Activated CD8-positive, alpha-beta T cell treated with anti-CD3 and anti-CD28 coated beads for 36 hours (primary cell): ENCODE measurements at places on chromosomes 1 and 21. TPM values are rescaled to one million over a fixed set of nuclear protein-coding genes. Genes with fewer than 3 reads are reported as not detected.

GRCh38 chr1:57420981-57421785, 2.7 kb downstream of the DAB1 start:
- H3K27me3 ChIP-seq: peaks cover 54% of the 10 kb centered on the region
- H3K36me3 ChIP-seq: no peaks in the 10 kb centered on the region
- H3K27ac ChIP-seq: no peak overlapping the region
- DNase-seq: no peak
- H3K4me3 ChIP-seq: no peak overlapping the region

- H3K4me1 ChIP-seq: no peaks in the 10 kb centered on the region
- H3K36me3 ChIP-seq: no peaks in the 10 kb centered on the region
- no peak overlapping the region for H3K27ac ChIP-seq
- peaks cover 12% of the 10 kb centered on the region for H3K27me3 ChIP-seq
- no peak overlapping the region for H3K4me3 ChIP-seq
These were observed 119.3 kb upstream of the BACE2 start for GRCh38 chr21:41048623-41049022.

ABCG1 gene
- 12.1 TPM for total RNA-seq

C4BPA gene
- not detected for total RNA-seq

DNA sequence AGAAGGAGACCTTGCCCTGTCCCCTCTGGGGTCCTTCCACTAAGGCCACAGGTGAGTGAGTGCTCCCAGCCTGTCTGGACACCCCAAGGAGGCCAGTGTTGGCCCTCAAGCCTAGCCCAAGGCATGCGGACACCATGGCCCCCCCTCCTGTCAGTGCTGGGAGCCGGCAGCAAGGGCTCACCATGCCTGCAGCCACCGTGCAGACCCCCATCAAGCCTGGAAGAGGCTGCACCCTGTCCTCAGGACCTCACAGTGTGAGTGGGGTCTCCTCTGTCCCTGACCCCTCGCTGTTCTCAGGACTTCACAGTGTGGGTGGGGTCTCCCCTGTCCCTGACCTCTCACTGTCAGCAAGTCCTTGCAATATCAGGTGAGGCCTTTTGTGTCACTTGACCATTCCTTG, 33.2 kb upstream of the PRSS38 start:
- H3K4me1 ChIP-seq: peaks cover 12% of the 10 kb centered on the region
- no peak for DNase-seq
- no peak overlapping the region for H3K4me3 ChIP-seq
- peaks cover 4% of the 10 kb centered on the region for H3K27me3 ChIP-seq
- H3K36me3 ChIP-seq: no peaks in the 10 kb centered on the region

DNA sequence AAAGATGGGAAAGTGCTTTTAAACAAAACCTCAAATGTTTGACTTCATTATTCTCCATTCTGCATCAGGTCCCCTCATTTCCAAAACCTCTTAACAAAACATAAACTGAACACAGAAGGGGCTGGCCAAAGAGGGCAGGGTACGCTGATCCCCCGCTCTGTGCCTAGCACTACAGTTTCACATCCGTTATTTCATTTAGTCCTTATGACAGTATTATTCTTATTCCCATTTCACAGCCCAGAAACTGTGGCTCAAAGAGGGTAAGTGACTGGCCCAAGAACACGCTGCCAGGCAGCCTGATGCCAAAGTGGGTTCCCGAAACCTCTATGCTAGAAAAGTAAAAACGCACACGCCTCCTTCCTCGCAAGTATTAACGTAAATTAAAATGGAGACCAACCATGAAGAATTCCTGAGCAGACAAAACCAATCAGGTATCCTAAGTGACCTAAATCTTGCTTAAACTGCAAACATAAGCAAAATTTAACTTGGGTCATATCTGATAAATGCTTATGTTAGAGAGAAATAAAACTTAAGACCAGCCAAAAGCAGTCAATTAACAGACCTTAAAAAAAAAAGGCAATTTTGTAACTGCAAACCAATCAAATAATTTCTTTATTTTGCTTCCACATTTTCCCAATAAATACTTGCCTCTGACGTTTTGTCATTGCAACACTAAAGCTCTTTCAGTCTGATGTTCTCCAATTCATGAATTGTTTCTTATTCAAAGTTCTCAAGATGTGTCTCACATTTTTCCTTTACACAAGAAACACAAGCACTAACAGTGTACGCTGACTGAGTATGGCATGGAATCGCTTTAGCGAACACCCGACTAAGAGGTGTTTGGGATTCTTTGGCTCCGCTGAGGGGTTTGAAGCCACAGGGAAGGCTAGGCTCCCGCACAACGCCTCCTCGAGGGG, 653 bp downstream of the CASP9 start:
- no peaks in the 10 kb centered on the region for H3K36me3 ChIP-seq
- H3K27ac ChIP-seq: peak overlapping the region; percentile 98
- DNase-seq: no peak
- H3K4me1 ChIP-seq: peaks cover 40% of the 10 kb centered on the region

GRCh38 chr1:53264048-53264447, 25.7 kb upstream of the MAGOH start:
- H3K4me3 ChIP-seq: no peak overlapping the region
- H3K36me3 ChIP-seq: peaks cover 57% of the 10 kb centered on the region
- H3K4me1 ChIP-seq: no peaks in the 10 kb centered on the region
- H3K27ac ChIP-seq: no peak overlapping the region
- DNase-seq: no peak

DNA sequence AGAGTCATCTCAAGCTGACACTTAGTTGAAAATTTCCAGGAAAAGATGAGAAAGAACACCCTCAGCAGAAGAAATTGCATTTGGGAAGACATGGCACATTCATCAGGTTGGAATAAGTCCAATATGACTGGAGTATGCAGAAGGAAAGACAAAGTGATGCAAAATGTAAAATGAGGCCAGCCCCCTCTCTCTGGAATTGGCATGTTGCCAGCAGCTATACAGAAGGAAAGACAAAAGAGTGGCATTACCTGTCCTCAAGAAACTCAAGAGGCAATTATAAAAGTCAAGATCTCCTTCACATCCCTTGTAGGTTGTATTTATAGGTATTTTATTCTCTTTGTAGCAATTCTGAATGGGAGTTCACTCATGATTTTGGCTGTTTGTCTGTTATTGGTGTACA, 426.3 kb downstream of the AGBL4 start:
- no peak overlapping the region for H3K4me3 ChIP-seq
- no peak overlapping the region for H3K27ac ChIP-seq
- no peak for DNase-seq
- peaks cover under 1% of the 10 kb centered on the region for H3K27me3 ChIP-seq

- H3K27ac ChIP-seq: no peak overlapping the region
- H3K36me3 ChIP-seq: no peaks in the 10 kb centered on the region
- DNase-seq: no peak
- peaks cover 22% of the 10 kb centered on the region for H3K27me3 ChIP-seq
These were observed 349.4 kb downstream of the DUSP10 start for GRCh38 chr1:221392453-221392852.

HEYL gene
- not detected for total RNA-seq

- H3K36me3 ChIP-seq: peaks cover 11% of the 10 kb centered on the region
- peaks cover 76% of the 10 kb centered on the region for H3K4me1 ChIP-seq
- peak; percentile 72 for DNase-seq
- no peak overlapping the region for H3K4me3 ChIP-seq
- H3K27ac ChIP-seq: peak overlapping the region; percentile 78
These were observed 50.6 kb downstream of the RPS6KA1 start for GRCh38 chr1:26580116-26580515.

LCE2B gene
- not detected for total RNA-seq

DNA sequence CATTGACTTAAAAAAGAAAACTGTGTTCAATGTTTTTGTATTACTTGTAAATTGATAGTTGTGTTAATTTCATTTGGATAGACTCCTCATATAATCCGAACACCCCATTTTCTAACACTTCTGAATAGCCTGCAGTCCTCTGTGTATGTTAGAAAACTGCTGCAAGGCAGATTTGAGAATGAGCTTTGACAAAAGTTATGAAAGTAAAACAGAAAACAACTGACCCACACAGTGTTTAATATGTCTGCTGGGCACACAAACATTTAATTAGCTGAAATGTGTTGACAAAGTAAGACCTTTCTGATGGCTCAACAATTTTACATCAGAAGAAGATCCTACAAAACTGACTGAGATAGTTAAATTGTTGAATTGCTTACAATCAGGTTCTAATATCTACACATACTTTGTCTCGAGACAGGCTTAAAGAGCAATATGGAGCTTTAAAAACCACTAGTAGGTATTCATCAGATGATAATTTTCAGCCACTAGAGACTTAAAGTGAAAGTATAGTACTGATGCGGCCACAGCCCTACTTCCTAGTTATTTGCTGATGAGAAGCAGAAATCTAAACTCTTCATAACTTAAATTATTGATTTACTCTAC, 40.0 kb upstream of the PRMT6 start:
- H3K4me1 ChIP-seq: no peaks in the 10 kb centered on the region
- peaks cover 10% of the 10 kb centered on the region for H3K27me3 ChIP-seq
- H3K4me3 ChIP-seq: no peak overlapping the region
- no peak for DNase-seq
- no peaks in the 10 kb centered on the region for H3K36me3 ChIP-seq

SHE gene
- total RNA-seq: not detected

- no peak for DNase-seq
- H3K27me3 ChIP-seq: peaks cover 6% of the 10 kb centered on the region
- H3K4me3 ChIP-seq: no peak overlapping the region
- no peak overlapping the region for H3K27ac ChIP-seq
- H3K4me1 ChIP-seq: no peaks in the 10 kb centered on the region
These were observed 88.4 kb upstream of the PROX1 start for GRCh38 chr1:213899413-213899812.

DNA sequence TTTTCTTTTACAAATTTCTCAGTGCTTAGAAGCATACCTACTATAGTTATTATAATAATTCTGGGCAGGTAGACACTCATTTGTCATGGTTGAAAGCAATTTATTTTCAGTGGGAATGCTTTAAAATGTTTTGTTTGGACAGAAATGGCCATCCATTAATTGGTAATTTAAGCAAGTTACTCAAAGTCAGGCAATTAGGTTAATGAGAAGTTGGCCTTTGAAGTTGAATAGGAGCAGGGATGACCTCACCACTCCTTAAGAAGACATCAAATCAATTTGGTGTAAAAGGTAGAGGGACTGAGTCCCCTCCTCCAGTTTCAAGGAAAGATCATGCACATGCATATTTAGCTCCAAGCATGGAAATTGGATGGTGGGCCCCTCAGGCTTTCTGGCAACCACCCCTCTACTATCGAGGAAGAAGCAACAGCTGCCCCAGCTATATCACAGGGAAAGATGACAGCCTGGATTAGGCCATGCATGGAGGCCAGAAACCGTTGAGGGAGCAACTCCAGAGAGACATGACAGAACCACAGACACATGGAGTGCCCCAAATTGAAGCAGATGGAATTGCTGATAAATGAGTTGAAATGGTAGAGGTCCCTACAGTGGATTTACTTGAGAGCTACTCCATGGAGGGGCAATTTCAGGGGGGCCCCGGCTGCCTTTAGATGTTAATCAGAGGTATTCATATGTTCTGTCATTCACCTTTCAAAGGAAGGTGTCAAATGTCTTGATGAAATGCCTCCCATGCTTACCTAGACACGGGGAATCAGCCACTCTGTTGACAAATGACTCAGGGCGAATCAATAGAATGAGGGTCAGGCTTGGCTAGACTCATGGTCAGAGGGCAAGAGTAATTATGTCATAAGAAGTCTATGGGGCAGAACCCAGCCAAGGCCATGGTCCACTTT, 26.7 kb downstream of the HLX start:
- no peaks in the 10 kb centered on the region for H3K36me3 ChIP-seq
- H3K27ac ChIP-seq: no peak overlapping the region
- no peaks in the 10 kb centered on the region for H3K4me1 ChIP-seq
- H3K27me3 ChIP-seq: peaks cover 17% of the 10 kb centered on the region

OR2L2 gene
- total RNA-seq: not detected

DNA sequence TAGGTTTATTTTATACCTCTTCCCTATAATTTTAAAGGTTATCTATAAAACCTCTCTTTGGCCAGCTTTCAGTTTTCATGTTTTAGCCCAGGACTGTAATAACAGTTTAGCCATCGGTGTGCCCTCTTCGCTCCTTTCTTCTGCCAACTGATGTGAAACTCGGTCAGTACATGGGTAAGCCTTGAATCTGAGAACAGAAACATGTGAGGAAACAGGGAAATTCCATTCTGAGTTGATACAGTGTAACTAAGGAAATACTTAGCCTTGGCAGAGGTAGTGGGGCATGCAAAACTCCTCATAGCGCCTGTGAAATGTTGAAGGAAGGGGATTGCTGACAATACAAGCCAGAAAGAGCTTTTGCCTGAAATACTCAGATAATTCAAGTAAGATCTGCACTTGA, 465.2 kb downstream of the NCAM2 start:
- H3K4me3 ChIP-seq: no peak overlapping the region
- no peaks in the 10 kb centered on the region for H3K27me3 ChIP-seq
- H3K4me1 ChIP-seq: no peaks in the 10 kb centered on the region
- H3K27ac ChIP-seq: no peak overlapping the region
- DNase-seq: no peak
- no peaks in the 10 kb centered on the region for H3K36me3 ChIP-seq
